Activated CD8-positive, alpha-beta memory T cell treated with anti-CD3 and anti-CD28 coated beads, Interleukin-2, amount 50 U/mL, for 48 hours (primary cell): ENCODE measurements at places on chromosomes 16 and 17.
A peak's percentile ranks its signal among the peaks of the same experiment; 100 is the strongest.

- DNase-seq: no peak
Observed at GRCh38 chr17:22145605-22146178, 453.4 kb downstream of the KCNJ18 start.

DNA sequence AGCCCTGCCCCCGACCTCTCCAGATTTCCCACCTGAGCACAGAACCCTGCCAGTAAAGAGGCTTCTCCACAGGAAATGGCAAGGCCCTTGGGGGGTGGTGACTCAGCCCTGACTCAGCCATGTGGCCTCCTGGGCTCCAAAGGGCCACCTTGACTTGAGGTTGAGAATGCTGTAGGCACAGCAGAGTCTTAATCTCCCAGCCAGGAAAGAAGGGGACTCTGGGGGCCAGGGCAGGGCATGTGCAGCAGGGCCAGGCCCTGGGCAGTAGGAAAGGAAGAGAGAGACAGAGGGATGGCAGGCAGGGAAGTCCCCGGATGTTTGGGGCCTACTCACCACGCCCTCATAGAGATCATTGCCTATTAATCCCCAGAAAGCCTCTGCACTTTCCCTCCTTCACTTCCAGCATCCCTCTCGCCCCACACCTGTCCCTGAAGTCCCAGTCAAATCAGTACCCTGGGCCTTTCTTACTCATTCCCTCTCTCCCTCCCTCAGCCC, 4.8 kb upstream of the ITGA3 start:
- DNase-seq: peak; percentile 86

- DNase-seq: no peak
Observed at GRCh38 chr17:39951924-39952679, 10.7 kb upstream of the GSDMA start.

DNA sequence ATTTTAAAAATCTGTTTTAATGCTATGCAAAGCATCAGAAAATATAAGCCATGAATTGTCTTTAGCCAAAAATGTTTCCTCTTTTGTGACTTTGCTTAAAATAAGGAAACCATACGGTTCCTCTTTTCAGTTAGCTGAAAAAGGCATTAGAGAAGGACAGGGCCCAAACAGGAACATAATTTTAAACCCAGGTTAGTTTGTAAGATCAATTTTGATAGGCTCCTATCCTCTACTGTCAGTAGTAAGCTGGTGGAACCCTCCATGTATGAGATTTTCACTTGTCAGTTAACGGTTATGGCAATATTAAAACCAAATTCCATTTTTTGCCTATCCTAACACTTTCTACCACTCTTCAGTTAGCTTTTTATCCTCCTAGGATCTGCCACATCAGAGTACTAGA, 4.3 kb downstream of the EVI2B start:
- DNase-seq: no peak

DNA sequence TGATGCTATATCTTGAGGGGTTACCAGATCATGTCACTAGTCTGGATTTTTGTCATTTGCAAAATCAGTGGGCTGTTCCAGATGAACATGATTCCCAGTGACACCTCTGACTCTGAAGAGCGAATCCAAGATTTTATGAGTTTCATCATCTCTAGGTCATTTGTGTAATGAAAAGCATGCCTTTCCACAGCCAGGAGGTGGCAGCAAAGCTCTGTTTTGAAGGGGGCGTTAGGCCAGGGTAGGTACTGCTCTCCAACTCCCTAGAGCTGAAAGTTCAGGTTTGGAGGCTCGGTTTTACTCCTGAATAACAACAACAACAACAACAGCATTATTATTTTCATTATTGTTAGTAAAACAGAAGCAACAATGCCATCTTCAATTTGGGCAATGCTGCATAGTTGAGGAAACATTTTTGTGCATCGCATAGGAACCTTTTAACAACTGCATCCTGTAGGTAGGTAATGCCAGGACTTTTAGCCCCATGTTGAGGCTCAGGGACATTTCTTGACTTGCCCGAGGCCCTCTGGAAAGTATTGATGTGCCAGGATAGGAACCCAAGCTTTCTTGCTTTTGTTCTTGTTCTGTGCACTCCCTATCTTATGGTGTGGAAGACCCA, 77.0 kb downstream of the MYH13 start:
- peak; percentile 57 for DNase-seq

DNA sequence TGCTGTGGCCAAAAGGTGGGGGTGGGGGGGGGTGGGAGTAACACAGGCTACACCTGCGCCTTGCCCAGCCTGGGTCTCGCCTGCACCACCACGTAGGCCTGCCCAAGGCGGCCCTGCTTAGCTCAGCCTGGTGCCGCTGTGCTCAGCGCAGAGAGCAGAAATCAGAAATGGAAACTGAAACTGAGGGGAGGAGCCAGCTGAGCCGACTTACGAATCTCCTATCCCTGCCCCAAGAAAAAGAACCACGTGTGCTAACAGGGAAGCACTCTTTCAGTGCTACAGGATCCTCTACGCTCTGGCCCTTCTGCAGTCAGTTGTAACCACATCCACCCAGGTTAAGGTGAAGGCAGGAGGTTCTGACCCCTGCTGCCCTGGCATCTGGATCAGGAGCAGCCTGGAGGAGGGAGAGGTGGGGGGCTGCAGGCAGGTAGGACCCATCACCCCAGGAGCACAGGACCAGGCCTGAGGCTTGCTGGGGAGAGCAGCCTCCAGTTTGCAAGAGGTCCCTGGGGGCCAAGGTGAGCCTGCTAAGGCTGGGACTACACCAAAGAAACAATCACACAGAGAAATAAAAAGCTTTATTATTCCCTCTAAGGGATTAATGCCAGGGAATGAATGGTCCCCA, at the start of gene DHX58:
DHX58 (minus strand) TSS at position 163 of the 625 bp plus-strand sequence. CDS start 822 bp downstream, outside the sequence.
- DNase-seq: peak; percentile 82

DNA sequence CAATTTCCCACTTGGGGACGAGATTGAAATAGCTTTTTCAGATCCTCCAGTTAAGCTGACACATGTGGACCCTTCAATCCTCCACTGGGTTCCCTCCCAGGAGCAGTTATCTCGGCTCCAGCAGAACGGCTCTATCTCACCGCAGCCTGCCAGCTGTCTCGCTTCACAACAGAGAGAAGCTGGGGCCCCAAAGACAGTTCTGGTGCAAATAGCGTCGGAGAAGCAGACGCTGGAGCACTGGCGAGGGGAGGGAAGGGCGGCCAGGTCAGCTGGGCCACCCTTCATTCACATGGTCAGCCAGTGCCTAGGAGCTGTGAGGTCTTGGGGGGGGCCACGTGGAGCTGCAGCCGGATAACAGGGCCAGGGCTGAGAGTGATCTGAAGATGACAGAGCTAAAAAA, 141.3 kb upstream of the SDK2 start:
- DNase-seq: no peak

DNA sequence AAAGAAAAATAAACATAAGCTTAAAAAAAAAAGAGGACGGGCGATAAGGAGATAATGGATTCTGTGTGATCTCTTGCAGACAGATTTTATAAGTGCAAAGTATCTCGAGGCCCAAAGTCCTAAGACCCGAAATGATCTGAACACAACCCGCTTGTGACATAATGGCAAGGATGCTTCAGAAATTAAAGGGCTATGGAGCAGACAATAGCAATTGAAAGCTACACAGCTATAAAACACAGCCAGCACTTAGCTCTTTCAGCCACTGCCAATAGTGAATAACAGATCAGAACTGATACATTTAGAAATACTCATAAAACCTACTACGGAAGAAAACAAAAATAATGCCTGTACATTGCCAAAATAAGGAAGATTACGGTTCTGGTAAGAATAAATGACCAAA, 117.5 kb downstream of the ZFHX3 start:
- no peak for DNase-seq

DNA sequence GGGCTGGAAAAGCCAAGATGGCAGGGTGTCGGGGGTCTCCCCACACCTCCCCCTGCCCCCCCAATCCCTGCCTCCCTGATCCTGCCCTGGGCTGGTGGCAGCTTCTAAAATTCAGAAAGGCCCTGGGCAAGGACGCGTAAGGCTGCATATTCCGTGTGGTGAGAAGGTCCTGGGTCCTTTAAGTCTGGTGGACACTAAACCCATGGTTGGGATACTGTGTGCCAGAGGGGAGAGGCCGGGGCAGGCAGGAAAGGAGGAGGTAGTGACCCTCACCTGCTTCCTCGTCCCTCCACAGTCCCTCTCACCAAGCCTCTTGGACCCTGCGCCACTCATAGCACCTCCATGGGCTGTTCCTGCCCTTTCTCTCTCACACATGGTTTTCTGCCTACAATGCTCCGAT, 28.8 kb downstream of the PRKAR1A start:
- DNase-seq: no peak
